ENCODE measurements at places on chromosomes 3 and 15.

GRCh38 chr3:188149587-188149986, 4.4 kb upstream of the LPP start:
- no peak for DNase-seq

- DNase-seq: no peak
These were observed 900.6 kb downstream of the TUSC7 start for GRCh38 chr3:117610156-117610555.

DNA sequence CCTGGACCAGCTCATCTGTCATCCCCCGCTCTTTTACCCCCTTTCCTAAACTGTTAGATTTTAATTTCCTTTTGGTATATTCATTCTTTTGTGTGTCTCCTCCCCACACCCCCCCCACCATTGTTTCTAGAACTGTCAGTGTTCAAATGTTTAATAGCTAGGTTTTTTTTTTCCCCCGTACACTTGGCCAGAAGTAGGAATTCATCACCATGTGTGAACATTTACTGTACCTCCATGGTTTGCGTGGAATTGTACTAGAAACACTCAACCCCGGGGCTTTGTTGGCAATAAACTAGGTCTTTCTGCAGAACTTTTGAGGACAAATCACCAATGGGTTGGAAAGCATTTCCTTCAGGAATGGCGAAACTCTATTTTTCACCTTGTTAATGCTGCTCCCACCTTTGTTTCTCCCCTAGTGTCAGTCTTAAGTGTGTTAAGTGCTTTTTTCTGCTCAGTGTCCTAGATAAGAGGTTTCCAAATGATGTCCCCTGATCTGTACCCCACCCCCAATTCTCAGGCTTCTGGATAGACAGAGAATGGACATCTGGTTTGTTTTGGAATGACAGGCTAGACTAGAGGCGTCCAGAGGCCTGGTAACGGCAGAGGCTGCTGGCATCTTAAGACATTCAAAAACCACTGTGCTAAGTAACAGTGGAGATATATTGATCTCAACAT, 76.8 kb downstream of the SMAD3 start:
- DNase-seq: no peak

DNA sequence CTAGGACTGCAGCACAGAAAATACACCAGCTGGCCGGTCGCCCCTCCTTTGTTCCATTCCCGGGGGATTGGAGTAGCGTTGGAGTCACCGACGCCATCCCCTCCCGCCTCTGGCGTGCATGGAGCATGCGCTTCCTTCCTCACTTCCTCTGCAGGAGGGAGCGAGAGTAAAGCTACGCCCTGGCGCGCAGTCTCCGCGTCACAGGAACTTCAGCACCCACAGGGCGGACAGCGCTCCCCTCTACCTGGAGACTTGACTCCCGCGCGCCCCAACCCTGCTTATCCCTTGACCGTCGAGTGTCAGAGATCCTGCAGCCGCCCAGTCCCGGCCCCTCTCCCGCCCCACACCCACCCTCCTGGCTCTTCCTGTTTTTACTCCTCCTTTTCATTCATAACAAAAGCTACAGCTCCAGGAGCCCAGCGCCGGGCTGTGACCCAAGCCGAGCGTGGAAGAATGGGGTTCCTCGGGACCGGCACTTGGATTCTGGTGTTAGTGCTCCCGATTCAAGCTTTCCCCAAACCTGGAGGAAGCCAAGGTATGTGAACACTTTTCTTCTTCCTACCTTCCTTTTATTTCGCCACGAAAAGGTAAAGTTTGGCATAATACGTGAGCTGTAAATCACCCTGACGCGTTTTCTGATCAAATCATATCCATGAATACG, at the start of gene SCG3:
Gene SCG3 (plus strand): TSS at position 201 of the 661 bp plus-strand sequence. CDS start 253 bp downstream, at position 454.
- peak; percentile 18 for DNase-seq

DNA sequence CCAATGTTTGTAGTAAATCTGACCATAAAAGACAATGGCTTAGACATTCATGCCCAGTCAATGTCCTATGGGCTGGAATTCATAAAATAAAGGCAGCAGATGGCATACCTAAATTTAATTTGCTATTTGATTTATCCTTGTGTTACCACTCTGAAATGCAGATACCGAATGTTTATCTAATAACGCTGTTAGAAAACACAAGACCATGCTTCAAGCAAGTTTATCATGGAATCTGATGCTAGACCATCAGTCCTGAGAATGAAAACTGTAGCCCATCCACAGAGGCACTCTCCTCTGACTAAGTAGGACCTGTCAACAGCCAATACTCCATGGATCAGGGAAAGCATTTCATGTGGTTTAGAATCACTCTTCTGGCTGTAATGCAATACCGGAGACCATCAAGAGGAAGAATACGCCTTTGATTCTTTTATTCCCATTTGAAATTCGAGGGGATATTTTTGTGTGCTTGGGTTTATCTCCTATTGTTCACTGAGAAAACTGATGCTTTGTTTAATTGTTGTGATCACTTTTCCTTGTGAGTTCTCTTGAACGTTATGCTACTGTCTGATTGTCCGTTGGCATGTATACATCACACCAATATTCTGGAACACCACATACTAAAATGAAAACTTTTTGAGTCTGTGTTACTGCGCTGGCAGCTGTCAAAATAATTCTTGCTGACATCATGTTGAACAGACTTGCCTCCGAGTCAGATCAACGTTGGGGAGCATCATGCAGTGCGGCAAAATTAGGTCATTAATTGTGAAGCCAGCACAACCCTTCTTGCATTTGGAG, 12.1 kb upstream of the CPB1 start:
- no peak for DNase-seq

DNA sequence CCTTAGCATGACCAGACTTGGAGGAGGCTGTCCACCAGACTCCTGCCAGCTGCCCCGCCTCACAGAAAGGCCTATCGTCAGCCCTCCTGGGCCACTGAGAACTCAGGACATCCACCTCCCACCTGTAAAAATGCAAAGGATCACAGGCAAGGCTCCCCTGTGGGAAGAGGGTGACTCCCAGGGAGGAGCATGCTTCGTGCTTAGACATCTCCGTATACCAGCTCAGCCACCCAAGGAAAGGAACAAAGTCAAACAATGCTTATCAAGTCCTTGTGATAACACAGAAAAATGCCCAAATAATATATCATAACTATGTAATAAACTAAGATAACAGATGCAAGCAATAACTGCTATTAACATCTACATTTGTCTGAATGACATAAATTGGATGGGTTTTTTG, 4.2 kb downstream of the RMDN3 start:
- DNase-seq: no peak

- no peak for DNase-seq
These were observed 3.2 kb downstream of the EIF1B start for GRCh38 chr3:40312661-40313226.

- no peak for DNase-seq
These were observed 115.7 kb downstream of the SI start for GRCh38 chr3:164962610-164963009.

GRCh38 chr3:60983906-60984305, 267.3 kb downstream of the FHIT start:
- no peak for DNase-seq
